ENCODE measurements at places on chromosomes 5 and 9.

DNA sequence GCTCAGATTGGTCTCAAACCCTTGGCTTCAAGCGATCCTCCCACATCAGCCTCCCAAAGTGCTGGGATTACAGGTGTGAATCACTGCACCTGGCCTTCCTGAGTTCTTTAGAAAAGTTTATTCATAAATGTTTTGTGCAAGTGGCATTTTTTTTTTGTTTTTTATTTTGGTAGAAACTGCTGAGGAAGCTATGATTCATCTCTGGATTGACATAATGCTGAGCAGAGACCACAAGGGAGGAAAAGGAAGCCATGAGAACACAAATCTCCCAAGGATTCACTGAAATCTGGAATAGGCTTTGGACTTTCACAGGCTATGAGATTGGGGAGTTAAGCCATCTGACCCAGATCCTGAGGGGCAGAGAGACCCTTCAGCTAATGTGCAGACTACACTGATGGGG lies 3.4 kb upstream of the SLC46A2 start:
- no peak for DNase-seq

- no peak for DNase-seq
These were observed 131.1 kb upstream of the CNTLN start for GRCh38 chr9:17003576-17004240.

DNA sequence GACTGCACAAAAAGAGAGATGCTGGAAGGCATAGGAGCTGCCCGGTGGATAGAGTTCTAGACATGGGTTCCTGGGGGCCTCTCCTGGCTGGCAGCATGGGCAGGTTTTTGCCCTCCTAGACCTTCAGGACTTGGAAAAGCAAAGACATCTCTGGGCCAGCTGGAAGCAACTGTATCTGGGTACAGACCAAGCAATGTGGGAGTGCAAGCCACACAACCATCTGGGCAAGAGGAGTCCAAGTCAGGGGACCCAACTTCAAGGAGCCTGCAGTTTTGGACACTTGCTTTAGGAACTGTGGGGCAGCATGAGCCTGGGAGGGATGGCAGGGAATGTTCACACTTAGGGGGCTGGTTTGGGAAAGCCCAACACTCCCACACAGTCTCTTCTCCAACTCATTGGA lies 323.3 kb downstream of the GADD45G start:
- DNase-seq, result no peak

- DNase-seq, result no peak
These were observed 1040.6 kb upstream of the SEMA6A start for GRCh38 chr5:117615226-117615625.

DNA sequence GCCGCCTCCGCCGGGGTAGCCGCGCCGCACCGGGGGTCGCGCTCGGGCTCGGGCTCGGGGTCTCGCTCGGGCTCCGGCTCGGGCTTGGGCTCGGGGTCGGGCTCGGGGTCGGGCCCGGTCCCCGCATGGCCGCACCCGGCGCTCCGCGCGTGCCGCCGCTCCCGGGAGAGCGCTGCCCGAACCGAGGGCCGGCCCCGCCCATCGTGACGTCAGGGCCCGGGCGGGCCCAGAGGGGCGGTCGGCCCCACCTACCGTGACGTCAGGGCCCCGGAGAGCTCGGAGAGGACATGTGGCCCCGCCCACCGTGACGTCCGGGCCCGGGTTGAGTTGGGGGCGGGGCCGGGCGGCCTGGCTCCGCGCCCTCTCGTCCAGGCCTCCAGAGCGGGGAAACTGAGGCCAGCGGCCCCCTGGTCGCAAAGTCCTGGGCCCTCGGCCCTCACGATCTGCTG lies at the start of gene NSMF:
Gene NSMF, minus strand, starts transcription at position 183 of the 449 bp plus-strand sequence. CDS start 232 bp downstream, outside the sequence.
- DNase-seq, result peak; percentile 95

DNA sequence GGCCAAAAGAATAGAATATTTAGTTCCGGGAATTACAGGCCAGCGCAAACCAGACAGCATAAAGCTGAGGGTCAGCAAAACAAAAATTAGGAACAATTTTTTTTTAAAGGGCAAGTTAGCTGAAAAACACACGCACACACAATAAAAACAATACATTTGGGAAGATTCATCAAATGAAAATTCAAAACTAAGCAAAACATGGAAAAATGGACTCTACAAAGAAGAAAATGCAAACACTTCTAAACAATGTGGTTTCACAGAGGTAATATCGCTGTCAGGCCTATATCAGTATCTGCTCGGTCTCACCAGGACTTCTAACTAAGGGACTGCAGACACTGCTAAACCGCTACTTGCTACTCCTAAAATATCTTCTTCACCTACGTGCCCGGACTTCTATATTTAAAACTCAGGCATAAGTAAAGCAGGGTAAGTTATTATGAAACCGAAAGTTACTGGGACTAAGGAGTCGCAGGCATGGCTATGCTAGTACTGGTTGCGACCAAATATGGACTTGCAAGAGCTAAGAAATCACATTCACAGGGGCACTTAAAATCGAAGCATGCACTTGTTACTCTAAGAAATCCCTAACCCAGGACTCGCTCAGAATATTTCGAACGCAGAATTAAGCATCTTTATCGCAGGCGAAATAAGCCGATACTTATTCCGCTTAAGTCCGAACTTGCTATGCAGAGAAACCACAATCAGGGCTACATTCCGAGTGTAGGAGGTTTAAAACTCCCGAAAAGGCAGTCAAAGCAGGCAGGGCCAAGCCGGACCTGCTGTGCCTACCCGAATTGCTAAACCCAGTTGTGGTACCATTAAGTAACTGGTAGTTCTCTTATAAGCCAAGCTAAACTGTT lies 2.3 kb downstream of the ANXA2R start:
- peak; percentile 50 for DNase-seq

GRCh38 chr5:38189081-38189504 lies 69.3 kb upstream of the EGFLAM start:
- no peak for DNase-seq

DNA sequence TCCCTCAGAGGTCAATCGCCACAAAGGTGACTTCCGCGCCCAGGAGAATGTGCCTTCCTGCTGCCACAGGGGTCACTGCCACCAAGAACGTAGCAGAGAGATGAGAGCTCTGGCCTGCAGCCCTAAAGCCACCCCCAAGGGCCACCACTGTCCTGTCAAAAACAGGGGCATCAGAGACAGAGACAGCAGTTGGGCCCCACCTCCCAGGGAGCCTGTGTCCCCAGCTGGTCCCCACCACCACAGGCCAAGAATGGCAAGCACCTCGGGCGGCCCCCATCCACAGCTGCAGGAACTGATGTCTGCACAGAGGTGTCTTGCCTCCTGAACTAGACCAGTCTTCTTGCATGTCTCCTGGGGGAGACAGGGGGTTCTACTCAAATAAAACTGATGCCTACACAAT lies 5.8 kb downstream of the SPATA31E1 start:
- no peak for DNase-seq

DNA sequence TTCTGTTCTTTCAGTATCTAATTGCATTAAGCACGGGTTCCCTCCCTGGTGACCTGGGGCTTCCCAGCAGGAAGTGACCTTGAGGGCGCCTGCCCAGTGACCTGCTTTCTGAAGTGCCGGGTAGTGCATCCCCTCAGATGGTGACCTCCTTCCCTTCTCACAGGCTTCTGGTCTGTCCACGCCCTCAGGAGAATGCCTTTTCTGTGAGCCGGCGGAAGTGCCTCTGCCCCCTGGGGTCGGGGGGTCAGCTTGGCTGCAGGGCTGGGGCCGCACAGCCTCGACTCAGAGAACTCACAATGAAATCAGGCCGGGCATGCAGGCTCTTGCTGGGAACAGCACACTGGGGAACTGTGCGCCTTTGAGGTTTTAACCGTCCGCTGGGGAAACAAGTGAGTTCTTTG lies 124.5 kb upstream of the PHYKPL start:
- no peak for DNase-seq

- no peak for DNase-seq
These were observed 4.5 kb downstream of the SNX30 start for GRCh38 chr9:112755016-112755427.

- DNase-seq, result no peak
These were observed 9.1 kb upstream of the CERCAM start for GRCh38 chr9:128411364-128412119.

- no peak for DNase-seq
These were observed 445.7 kb upstream of the TRPC7 start for GRCh38 chr5:136811086-136811485.

- DNase-seq, result no peak
These were observed 271.5 kb downstream of the CCDC171 start for GRCh38 chr9:15824310-15824709.

- no peak for DNase-seq
These were observed 2.6 kb downstream of the PKD2L2 start for GRCh38 chr5:137891849-137892248.

- DNase-seq, result no peak
These were observed 425.3 kb downstream of the TLR4 start for GRCh38 chr9:118129541-118129940.

- DNase-seq, result no peak
These were observed 23.2 kb downstream of the HK3 start for GRCh38 chr5:176875783-176876505.

DNA sequence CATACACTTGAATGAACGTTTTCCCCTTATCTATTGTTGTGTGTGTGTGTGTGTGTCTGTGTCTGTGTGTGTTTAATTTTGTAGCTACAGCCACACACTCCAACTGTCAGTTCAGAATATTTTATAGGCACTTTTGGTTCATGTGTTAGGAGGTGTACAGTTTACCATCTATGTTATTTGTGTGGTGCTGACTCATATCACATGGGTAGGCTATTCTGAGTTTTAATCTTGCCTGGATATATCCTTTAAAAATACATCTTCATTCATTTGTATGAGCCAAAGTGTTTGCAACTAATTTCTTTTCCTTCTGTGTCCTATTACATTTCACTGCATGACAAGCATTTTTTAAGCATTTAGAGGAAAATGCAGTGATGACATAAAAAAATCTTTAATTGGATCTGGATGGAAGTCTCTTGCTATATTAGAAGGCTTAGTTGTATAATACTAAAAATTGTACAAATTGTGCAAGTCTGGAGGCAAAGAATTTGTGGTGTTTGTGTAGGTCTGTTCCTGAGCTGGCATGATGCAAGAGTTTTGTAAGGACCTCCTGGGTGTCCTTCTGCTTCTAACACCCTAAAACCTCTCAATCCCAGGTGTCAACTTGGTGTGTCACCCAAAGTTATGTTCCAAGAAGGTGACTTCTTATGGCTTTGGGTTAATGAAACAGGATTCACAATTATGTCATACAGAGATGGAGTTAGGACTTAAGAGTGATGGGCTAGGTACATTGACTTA lies 52.4 kb upstream of the HMHB1 start:
- no peak for DNase-seq

- no peak for DNase-seq
These were observed 325.6 kb downstream of the PRELID2 start for GRCh38 chr5:145509336-145510136.
